ENCODE measurements at places on chromosomes 1 and 21.

DNA sequence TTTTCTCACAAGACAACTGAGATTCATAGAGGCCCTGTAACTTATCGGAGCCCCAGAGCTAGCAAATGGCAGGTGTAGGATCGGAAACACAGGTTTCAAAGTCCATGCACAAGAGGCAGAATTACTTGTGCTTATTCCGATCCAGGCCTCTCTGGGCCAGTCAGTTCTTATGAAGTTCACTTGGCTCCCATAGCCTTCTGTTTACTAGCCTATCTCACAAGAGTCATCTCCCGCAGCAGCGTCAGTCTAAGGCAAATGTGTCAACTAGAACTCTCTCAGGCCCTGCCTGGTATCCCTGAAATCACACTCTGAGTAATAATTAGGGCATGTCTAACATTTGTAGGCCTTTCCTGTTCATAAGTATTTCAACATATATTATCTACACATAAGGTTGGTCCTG is 43.3 kb downstream of the PHC2 start:
- no peak for DNase-seq

GRCh38 chr1:93666613-93667384 is 14.8 kb downstream of the BCAR3 start:
- DNase-seq: no peak

DNA sequence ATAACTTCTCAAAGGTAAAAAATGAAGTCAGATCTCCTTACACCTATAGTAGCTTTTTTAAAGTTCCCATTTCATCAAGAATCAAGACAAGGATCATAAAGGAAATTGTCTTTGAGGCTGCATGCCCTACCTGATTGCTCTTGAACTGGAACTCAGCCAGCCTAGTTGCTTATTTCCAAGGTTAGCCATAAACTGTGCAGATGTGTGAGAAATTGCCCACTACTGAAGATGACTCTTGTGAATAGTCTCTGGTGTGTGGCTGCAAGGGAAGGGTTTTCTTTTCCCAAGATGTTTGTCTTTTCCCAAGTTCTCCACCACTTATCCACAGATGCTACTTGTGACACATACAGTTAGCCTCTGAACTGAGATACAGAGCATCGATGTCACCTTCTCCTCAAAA is 81.7 kb upstream of the DUSP10 start:
- DNase-seq: no peak

- DNase-seq: no peak
Observed at GRCh38 chr1:244155661-244156060, 104.6 kb downstream of the ZBTB18 start.

DNA sequence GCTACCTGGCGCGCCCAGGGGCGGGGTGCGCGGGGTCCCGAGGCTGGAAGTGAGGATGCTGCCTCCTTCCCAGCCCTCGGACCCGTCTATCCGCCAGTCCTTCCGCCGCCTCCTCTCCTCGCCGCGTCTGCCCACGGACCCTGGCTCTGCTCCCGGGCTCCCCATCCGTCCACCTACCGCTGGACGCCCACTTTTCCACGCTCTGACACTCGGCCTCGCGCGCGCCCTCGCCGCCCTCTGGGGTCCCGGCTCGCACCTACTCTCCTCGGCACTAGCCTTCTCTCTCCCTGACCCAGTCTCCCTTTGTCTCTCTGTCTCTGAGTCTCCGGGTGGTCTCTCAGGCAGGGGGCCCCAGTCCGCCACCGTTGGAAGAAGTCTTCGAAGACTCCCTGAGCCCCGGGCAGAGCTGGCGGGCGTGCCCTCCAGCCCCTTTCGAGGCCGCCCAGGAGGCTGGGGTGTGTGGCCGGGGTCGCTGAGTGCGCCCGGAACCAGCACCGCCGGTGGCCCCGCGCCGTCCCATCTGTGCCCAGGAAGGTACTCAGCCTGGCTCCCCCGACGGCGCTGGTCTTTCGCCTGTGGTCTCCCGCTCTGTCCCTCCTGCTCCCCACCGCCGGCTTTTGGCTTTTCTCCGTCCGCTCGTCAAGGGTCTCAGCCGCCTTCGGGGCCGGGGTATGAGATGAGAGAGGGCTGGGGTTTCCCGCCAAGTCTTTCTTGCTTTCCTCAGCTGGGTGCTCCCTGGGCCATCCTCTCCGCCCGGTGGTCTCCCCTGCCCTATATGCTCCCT is 610 bp downstream of the DRAXIN start:
- no peak for DNase-seq

GRCh38 chr1:244881552-244882280 is 17.4 kb upstream of the HNRNPU start:
- no peak for DNase-seq

- DNase-seq: no peak
Observed at GRCh38 chr21:41280115-41280919, 36.3 kb upstream of the FAM3B start.

DNA sequence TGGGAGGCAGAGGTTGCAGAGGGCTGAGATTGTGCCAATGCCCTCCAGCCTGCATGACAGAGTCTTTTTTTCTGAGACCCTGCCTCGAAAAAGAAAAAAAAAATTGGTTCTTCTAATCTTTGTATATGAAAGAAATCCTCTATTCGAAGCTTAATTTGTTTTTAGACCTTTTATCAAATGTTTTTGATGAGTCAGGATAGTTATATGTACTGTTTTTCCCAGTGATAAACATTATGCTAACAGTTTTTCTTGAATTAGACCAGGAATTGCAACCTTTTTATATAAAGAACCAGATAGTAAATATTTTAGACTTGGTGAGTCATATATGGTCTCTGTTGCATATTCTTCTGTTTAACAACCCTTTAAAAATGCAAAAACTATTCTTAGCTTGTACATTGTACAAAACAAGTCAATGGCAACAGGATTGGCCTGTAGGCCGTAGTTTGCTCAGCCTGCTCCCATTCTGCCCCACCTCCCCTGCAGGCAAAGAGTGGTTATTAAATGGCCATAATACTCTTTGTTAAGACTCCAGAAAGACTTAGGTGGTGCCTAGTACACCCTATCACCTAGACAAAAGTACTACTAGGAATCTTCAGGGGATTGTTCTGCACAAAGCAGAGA is 45.2 kb downstream of the LYST start:
- no peak for DNase-seq

- peak; percentile 82 for DNase-seq
Observed at GRCh38 chr1:156726549-156727226, 1.6 kb upstream of the METTL25B start.

- DNase-seq: no peak
Observed at GRCh38 chr1:43651902-43652301, 2.0 kb downstream of the KDM4A start.

GRCh38 chr1:179126338-179127060 is 44.6 kb downstream of the TOR3A start:
- DNase-seq: no peak

DNA sequence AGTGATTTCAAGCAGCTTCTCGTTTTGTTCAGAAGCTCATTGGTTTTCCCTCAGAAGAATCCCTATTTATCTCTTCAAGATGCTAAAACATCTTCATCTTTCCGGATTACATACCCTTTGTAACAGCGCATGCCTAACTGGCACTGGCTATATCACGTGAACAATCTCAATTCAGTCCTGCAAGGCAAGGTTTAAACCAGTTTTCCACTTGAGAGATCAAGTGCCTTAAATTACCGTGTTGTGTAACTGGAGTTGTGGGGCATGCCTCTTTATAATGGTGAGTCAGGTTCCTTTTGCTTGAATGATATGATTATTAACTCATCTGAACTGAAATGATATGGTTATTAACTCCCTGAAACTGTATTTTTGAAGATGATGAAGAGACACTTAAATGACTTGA is 11.0 kb upstream of the ZFP69B start:
- no peak for DNase-seq

DNA sequence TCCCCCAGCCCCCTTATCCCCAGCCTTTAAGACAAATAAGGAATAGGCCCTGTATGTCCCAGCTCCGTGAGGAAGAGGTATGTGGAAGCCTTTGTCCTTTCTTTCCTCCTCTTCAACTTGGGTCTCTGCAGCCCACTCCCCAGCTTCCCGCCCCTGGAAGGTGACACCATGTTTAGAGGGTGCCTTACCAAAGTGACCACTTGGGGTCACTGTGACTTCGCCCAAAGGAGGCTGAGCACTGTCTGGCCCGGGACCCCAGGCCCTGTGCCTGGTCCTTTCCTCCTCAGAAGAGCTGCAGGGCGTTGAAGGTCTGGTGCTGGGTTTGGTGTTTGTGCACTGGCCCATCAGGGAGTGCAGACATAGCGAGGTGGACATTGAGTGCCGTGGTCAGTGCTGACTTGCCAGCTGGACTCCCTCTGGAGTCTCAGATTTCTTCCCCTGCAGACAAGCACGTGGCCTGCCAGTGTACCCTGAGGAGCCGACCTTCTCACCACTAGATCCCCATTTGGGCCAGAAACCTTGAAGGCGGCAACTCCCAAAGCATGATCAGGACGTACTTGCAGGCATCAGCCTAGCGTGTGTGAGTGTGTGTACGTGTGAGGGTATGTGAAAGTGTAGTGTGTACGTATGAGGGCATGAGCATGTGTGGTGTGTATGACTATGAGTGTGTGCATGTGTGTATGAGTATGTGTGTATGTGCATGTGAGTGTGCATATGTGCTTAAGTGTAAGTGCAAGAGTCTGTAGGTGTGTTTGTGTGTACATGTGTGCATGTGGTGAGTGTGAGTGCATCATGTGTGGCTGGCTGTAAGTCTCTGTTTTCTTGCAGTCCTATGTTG is 181.4 kb upstream of the KIAA0040 start:
- peak; percentile 86 for DNase-seq

DNA sequence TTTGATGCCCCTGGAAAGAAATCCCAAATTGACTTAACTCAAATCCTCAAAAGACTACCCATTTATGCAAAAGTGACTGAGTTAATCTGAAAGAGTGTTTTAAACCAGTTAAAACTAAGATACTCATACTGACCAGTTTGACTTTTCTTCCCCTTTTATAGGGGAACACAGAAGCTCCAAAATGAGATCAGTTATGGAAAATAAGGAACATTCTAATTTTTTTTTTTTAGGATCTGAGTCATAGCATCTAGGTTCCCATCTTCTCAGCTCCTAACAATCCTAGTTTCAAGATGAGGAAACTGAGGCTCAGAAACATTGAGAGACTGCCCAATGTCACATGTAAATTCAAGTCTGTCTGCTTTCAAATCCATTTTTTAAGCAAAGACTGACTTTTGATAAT is 231.1 kb upstream of the RUNX1 start:
- DNase-seq: no peak

DNA sequence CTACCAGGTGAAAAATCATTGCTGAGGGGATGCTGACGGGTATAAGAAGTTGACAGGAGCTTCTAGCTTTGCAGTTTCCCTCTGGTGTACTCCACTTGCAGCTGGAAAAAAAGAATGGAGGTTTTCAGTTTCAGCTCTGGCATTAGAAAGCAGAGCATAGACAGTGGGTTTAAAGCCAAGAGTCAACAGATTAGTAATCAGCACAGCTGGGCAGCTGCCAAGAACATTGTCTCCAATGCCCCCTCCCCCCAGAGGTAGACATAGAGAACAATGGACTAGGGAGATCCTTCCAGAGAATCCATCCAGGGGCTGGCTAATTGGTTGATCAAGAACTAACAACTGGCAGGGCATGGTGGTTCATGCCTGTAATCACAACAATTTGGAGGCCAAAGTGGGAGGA is 10.1 kb upstream of the ZBTB8B start:
- DNase-seq: no peak

- DNase-seq: no peak
Observed at GRCh38 chr21:37075214-37075770, 2.2 kb downstream of the TTC3 start.

- DNase-seq: no peak
Observed at GRCh38 chr1:1285102-1285571, 4.9 kb downstream of the SCNN1D start.

DNA sequence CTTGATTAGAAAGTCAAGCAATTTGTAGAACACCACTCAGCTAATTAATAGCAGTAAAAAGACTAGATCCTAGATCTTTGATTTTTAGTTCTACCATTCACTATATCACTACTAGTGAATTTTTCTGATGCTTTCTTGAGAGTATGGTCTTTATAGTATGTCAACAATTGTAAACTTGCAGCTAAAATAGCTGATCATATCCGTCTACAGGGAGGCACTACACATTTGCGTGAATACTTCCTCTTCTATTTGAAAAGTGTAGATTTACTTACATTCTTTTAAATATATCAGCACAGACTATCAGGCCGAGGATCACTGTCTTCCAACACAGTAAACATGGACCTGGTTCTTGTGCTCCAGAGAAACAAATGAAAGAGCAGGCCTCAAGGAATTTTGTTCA is 18.6 kb upstream of the PTPRC start:
- DNase-seq: no peak

- DNase-seq: no peak
Observed at GRCh38 chr1:165842671-165843129, 15.3 kb downstream of the UCK2 start.

DNA sequence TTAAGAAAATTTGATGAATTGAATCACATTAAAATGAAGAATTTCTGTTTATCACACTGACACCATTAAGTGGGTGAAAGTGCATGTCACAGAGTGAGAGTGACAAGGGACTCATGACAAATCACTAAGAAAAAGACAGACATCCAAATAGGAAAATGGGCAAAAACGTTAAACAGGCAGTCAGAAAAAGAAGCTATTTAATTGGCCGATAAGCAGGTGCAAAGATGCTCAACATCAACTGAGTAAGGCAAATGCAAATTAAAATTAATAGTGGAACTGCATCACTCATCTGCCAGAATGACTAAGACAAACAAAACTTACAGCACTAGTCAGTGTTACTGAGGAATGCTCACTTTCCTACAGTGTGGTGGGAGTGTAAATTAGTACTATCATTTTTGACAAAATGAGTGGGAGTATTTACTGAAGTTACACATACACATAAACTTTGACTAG is 39.2 kb upstream of the RUNX1 start:
- no peak for DNase-seq

DNA sequence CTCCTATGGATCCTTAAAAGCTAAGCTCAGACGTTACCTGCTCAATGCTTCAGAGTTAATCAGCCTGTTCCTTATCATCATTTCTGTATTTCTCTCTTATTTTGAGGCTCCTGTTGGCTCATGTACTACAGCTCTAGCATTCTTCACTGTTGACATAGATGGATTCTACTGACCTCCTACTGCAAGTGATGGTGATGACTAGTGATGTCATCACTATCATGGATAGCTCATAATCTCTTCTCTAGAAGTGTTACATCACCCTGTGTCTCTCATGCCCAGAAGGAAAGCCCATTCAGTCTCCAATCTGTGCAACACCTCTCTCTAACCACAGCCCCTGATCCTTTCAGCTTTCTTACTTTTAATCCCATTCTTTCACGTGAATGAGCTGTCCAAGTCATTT is 168.2 kb upstream of the DPT start:
- DNase-seq: no peak

GRCh38 chr1:112341986-112342385 is 54.0 kb upstream of the CTTNBP2NL start:
- no peak for DNase-seq
